Endothelial cell of umbilical vein (primary cell): ENCODE measurements at places on chromosomes 1 and 21. TPM values are rescaled to one million over a fixed set of nuclear protein-coding genes. Genes with fewer than 3 reads are reported as not detected.
A peak's percentile ranks its signal among the peaks of the same experiment; 100 is the strongest.

VSIG8 gene
- total RNA-seq, result 0.18 TPM in 1 of 2 replicates, not detected in the other

DNA sequence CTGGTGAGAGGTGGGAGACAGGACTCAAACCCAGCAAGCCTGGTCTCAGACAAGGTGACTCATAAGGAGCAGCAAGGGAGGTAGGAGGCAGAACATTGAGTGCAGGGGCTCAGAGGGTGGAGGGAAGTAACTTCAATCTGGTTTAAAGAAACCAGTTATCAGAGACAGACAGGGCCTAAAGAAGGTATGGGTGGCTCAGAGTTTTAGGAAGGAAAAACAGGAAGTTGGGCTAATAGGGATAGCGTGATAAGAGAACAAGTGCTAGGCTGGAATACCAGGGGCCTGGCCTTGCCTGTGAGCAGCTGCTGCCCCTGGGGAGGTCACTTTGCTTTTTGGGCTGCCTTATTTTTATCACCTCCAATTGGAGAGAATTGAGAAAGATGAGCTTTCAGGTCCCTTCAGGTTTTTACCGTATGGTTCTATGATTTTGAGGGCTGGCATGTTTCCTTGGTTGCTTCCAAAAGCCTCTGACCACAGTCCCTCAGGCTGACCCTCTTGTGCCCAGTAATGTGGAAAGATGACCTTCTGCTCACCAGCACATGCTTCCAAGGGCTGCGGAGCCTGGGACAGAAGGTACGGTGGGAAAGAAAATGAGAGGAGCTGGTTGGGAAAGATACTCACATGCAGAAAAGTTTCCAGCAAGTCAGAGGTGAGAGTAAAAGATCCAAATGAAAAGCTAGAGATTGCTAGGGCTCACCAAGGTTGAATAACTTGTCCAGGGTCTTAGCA lies 77.0 kb downstream of the DDR2 start:
- H3K4me1 ChIP-seq, result peaks cover 27% of the 10 kb centered on the region
- DNase-seq, result peak; percentile 64
- peaks cover 2% of the 10 kb centered on the region for H3K36me3 ChIP-seq
- no peak overlapping the region for H3K4me3 ChIP-seq
- H3K27ac ChIP-seq, result peak overlapping the region; percentile 5
- no peaks in the 10 kb centered on the region for H3K27me3 ChIP-seq

DNA sequence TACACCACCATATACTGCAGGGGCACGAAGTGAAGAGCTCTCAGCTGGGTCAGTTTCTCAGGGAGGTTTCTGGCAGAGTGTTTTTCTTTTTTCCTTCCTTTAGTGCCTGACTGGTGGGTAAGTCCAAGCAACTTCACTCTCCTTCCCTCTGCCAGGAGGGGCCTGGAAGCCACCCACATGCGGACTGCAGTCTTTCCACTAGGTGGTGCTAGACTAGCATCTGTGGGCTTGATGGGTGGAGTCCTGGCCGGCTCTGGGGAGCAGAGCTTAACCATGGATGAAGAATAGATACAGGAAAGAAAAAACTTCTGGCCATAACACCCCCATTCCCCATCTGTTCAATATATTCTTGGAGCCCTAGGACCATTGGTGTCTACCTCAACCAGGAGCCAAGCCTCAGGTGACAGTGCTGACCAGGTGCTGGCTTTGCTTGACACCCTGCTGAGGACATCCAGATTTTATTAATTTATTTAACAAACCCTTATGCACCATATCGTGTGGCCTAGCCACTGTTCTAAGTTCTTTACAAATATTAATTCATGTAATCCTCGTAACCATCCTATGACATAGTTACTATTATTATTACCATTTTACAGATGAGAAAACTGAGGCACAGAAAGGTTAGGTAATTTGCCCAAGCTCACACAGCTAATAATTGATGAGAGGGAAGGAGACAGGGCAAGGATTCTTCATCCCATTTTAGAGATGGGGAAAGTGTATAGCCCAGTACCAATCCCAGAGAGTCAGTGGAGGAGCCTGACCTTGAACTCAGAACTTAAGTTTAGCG lies 126.7 kb upstream of the CSF3R start:
- DNase-seq, result peak; percentile 31
- no peak overlapping the region for H3K27ac ChIP-seq
- no peaks in the 10 kb centered on the region for H3K36me3 ChIP-seq
- H3K4me3 ChIP-seq, result no peak overlapping the region

DNA sequence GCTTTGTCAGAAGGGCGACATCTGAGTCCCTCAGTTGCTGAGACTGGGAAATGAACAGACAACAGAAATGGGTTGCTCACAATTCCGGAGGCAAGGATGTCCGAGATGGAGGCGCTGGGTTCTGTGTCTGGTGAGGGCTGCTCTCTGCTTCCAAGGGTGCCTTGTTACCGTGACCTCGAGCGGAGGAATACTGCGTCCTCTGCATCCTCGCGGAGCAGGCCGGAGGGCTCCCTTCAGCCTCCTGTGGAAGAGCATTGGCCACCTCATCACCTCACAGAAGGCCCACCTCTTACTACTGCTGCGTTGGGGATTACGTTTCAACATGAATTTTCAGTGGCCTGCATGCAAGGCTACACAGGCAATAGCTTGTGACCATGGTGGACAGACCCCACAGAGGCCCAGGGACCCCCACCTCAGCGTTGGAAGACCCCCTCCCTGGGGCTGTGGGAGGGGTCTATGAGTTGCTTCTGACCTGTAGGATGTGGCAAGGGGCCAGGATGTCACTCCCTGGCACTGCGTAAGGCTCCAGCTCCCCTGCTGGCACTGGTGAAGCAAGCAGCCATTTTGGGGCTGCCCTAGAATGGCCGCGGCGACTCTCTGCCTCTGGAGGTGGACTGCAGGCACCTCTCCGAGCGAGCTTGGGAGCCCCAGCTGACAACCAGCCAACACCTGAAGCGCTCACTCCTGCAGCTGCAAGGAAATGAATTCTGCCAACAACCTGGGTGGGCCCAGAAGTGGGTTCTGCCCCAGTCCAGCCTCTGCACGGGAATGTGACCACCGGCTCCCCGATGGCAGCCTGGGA lies 36.3 kb upstream of the COL6A1 start:
- DNase-seq, result no peak
- H3K36me3 ChIP-seq, result no peaks in the 10 kb centered on the region
- no peaks in the 10 kb centered on the region for H3K27me3 ChIP-seq
- H3K27ac ChIP-seq, result no peak overlapping the region

DNA sequence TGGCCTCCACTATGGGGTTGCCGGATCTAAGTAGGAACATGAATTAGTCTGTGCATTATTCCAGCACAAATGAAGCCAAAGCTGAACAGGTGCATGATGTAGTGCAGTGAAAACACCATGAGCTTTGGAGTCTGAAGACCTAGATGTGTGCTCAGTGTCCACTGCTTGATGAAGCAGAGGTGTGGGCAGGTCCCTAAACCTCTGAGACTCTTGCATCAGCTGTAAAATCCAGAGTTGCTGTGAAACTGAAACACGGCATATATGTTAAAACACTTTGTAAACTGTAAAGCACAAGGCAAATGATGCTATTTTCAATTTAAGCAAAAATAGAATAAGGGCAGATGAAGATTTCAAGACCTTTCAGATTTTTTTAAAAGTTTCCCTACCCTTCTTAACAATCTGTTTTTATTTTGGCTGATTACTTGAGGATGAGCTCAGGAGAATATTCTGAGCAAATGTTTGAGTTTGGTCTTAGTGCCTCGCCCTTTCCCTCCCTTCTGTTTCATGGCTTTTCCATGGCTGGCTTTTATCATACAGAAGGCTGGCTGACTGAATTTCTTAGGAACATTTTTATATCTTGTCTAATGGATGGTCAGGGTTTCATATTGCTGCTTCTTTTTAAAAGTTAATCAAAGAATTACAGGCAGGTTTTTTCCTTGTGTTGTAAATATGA lies 221.8 kb downstream of the NTNG1 start:
- H3K27ac ChIP-seq, result no peak overlapping the region
- H3K4me1 ChIP-seq, result no peaks in the 10 kb centered on the region
- no peaks in the 10 kb centered on the region for H3K36me3 ChIP-seq
- H3K27me3 ChIP-seq, result no peaks in the 10 kb centered on the region
- DNase-seq, result no peak

DNA sequence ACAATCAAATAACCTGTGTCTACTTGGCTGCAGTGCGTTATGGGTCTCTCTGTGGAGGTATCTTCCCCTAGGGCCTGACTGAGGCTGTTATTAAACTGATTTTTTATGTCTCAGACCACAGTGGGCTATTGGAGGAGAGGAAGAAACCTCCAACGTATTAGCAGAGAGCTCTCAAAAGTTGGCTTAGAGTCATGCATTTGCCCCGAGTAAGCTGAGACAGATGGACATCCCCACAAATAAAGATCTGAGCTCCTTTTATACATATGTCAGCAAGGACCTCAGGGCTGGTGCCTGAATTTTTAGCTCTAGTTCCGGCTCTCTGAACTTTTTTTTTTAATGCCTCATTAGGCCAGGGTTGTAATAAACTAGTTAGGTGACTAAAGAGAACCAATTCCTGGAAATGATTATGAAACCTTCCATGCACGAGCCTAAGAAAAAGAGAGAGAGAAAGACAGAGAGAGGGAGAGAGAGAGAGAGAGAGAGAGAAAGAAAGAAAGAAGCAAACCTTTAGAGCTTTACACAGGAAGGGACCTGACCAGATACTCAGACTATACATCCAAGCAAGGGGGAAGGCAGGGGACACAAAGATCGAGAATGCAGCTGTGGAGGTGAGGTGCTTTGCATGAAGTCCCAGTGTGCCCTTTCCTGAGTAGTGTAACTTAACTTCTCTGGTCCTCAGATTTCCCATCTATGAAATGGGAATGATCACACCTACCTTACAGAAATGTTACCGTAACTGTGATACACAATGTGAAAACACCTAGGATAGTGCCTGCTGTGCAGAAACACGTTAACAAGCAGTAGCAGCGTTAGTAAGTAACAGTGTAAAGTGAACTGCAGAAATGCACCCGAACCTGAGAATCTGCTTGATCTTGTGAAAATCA lies 8.4 kb upstream of the PIGR start:
- no peak overlapping the region for H3K4me3 ChIP-seq
- H3K27ac ChIP-seq, result no peak overlapping the region
- no peaks in the 10 kb centered on the region for H3K4me1 ChIP-seq
- H3K36me3 ChIP-seq, result no peaks in the 10 kb centered on the region

GRCh38 chr1:5296557-5297179 lies 642.3 kb downstream of the AJAP1 start:
- H3K27me3 ChIP-seq, result no peaks in the 10 kb centered on the region
- no peaks in the 10 kb centered on the region for H3K36me3 ChIP-seq
- H3K27ac ChIP-seq, result no peak overlapping the region

DNA sequence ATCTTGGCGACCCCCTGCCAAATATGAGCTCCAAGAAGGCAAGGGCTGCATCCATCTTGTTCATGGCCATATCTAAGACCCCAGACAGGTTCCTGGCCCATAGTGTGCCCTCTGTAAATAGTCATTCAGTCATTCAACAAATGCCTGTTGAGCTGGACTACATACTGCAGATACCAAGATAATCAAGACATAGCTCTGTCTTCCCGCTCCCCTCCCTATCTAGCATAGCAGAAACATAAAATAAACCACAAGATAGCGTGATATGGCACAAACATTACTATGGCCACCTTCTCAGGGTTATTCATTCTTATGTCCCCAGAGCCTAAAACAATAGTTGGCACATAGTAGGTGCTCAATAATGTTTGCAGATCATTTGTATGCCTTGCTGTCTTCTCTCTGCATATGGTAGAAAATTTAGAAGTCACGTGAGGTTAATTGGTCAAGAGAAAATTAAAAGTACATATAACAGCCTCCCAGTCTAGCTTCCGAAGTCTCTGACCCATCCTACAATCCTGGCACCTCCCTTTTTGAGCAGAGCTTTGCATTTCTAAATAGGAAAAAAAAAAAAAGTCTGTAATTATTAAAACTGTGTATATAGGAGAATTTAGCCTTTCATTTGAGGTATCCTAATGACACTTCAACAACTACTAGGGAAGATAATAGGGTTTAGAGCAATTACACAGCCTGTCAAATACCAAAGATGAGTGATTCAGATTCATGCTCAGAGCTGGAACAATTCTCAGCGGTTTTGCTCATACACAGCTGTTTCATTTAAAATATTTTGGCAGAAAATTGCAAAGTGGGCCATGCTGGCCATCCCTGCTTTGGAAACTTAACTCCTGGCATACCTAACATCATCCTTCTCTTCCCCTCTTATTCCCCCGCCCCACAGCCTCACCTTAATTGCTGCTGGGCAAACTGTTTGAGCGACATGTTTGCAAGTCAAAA lies 219.0 kb downstream of the KAZN start:
- no peaks in the 10 kb centered on the region for H3K27me3 ChIP-seq
- no peak for DNase-seq
- H3K4me3 ChIP-seq, result no peak overlapping the region
- no peak overlapping the region for H3K27ac ChIP-seq
- no peaks in the 10 kb centered on the region for H3K4me1 ChIP-seq
- H3K36me3 ChIP-seq, result no peaks in the 10 kb centered on the region

OR6K3 gene
- not detected in 2 replicates for total RNA-seq

LHX8 gene
- not detected in 2 replicates for total RNA-seq

GRCh38 chr1:239976130-239976968 lies 115.3 kb upstream of the FMN2 start:
- H3K27ac ChIP-seq, result no peak overlapping the region
- no peaks in the 10 kb centered on the region for H3K27me3 ChIP-seq
- H3K4me1 ChIP-seq, result no peaks in the 10 kb centered on the region
- H3K36me3 ChIP-seq, result no peaks in the 10 kb centered on the region
- DNase-seq, result peak; percentile 38
- no peak overlapping the region for H3K4me3 ChIP-seq

- H3K4me3 ChIP-seq, result no peak overlapping the region
- peak; percentile 20 for DNase-seq
- no peaks in the 10 kb centered on the region for H3K27me3 ChIP-seq
These were observed 67.3 kb downstream of the VAV3 start for GRCh38 chr1:107897438-107898345.

- H3K4me3 ChIP-seq, result no peak overlapping the region
- no peaks in the 10 kb centered on the region for H3K27me3 ChIP-seq
- no peaks in the 10 kb centered on the region for H3K36me3 ChIP-seq
- H3K4me1 ChIP-seq, result no peaks in the 10 kb centered on the region
These were observed 546.1 kb upstream of the ADAMTS5 start for GRCh38 chr21:27513016-27513415.

OR2AK2 gene
- not detected in 2 replicates for total RNA-seq

MMEL1 gene
- 1.1 and 1.6 TPM in 2 replicates for total RNA-seq

LMOD1 gene
- total RNA-seq, result 0.12 and 0.33 TPM in 2 replicates
